ENCODE measurements at places on chromosomes 13 and 19.

DNA sequence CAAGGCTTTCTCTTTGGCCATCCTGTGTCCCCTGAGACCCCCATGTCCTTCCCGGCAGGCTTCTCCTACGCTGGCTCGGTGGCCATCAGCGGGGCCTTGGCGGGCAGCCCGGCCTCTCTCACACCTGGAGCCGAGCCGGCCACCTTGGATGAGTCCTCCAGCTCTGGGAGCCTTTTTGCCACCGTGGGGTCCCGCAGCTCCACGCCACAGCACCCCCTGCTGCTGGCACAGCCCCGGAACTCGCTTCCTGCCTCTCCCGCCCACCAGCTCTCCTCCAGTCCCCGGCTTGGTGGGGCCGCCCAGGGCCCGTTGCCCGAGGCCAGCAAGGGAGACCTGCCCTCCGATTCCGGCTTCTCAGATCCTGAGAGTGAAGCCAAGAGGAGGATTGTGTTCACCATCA lies 14.2 kb downstream of the PLEKHJ1 start:
- no peak overlapping the region for H3K4me3 ChIP-seq
- H3K36me3 ChIP-seq = no peaks in the 10 kb centered on the region
- no peaks in the 10 kb centered on the region for H3K4me1 ChIP-seq
- no peaks in the 10 kb centered on the region for H3K27me3 ChIP-seq
- no peak overlapping the region for H3K27ac ChIP-seq

GRCh38 chr19:16325161-16325527 lies 518 bp downstream of the KLF2 start:
- DNase-seq = peak; percentile 28
- H3K27ac ChIP-seq = no peak overlapping the region
- H3K27me3 ChIP-seq = no peaks in the 10 kb centered on the region
- no peaks in the 10 kb centered on the region for H3K36me3 ChIP-seq

GRCh38 chr19:53546758-53547513 lies 9.0 kb downstream of the ZNF331 start:
- peaks cover 23% of the 10 kb centered on the region for H3K4me1 ChIP-seq
- no peak overlapping the region for H3K27ac ChIP-seq
- no peak overlapping the region for H3K4me3 ChIP-seq
- no peaks in the 10 kb centered on the region for H3K27me3 ChIP-seq
- H3K36me3 ChIP-seq = peaks cover 10% of the 10 kb centered on the region

DNA sequence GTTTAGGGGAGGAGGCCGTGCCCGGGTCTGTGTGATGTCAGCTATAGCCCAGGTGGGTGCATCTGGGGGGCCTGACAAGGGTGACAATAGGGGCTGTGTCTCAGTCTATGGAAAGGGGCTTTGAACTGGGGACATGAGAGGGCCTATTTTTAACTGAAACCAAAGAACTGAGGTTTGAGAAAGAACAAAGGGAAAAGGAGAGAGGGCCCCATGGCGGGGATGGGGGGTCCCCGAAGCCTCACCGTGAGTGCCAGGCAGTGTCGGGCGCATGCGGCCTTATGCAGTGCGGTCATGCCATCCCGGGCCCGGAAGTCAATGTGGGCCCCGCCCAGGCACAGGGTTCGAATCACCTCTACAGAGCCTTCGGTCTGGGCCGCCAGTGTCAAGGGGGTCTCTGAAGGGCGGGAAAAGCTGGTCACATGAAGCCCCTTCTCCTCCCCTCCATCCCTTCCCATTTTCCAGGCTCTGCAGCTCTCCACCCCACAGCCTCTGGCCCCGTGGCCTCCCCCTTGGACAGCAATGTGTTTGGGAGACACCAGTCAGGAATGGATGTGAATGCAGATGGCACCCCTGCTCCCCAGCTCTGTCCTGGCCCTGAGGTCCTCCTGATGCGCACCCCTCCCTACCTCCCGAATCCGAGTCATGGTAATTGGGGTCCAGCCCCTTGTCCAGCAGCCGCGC lies 5.9 kb downstream of the SHANK1 start:
- H3K4me3 ChIP-seq = no peak overlapping the region
- peaks cover 89% of the 10 kb centered on the region for H3K27me3 ChIP-seq

DNA sequence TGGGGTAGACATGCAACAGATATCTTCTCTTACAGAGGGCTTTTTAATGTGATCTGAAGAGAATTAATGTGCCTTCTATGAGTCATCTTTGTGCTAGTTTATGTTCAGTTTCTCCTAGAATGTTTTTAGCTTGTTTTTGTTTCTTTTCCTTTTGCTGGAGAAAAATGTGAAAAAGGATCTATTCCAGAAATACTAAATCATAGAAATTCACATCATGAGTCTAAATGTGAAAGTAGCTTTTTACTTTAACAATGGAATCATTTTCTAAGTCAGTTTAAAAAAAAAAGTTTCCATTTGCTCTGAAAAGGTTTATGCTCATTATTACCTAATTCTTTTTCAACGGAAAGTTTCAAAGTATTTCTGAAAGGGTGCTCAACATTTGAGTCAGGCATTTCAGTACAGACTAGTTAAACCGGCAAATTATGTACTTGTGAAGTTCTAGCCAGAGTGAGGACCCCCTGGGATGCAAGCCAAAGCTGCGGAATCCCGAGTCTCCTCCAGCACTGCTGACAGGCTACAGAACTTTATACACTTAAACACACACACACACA lies 72.9 kb downstream of the SPATA13 start:
- H3K27ac ChIP-seq = no peak overlapping the region
- H3K4me3 ChIP-seq = no peak overlapping the region
- H3K36me3 ChIP-seq = no peaks in the 10 kb centered on the region
- DNase-seq = no peak

DNA sequence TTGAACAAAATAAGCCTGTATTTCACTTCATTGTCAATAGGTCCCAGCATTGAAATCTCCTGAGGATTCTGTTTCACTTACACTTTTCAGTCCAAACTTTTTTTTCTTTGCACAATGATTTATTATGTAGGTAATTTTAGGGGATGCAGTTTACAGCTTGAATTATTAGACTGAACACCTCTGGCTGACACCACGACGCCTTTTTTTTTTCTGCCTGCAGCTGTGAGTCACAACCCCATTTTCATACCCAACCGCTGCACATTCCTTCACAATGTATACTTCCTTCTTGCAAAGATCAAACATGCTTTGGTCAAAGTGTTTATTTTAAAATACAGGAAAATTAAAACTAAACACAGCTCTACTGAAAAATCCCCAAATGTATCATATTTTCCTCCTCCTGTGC lies 11.4 kb downstream of the ZIC2 start:
- no peaks in the 10 kb centered on the region for H3K36me3 ChIP-seq
- peak; percentile 25 for DNase-seq
- no peak overlapping the region for H3K27ac ChIP-seq
- H3K4me3 ChIP-seq = no peak overlapping the region
- H3K4me1 ChIP-seq = peaks cover 11% of the 10 kb centered on the region
